Muscle of leg (tissue), 16 donors: ENCODE measurements at places on chromosomes 11 and 22. TPM values are rescaled to one million over a fixed set of nuclear protein-coding genes. Genes with fewer than 3 reads are reported as not detected.
A peak's percentile ranks its signal among the peaks of the same experiment; 100 is the strongest.

- DNase-seq: no peak
- no peak overlapping the region for H3K4me3 ChIP-seq
- H3K27ac ChIP-seq: no peak overlapping the region
- H3K4me1 ChIP-seq: no peaks in the 10 kb centered on the region
Measured at GRCh38 chr11:23755076-23755475, 741.8 kb upstream of the LUZP2 start.

DNA sequence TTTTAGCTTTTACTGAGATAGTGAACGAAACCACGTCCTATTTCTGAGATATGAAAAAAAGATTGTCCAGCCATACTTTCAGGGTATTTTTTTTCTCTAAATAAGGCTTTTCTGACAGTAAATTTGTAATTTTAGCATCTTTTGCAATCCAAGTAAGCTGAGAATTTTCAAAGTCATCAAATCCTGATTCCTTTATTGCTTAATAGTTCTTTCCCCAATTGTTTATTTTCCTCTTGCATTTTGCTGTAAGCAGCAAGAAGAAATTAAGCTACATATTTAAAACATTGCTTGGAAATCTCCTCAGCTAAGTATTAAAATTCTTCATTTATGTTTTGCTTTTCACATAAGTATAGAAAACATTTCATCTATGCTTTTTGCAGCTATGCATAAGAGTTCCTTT, 493.3 kb upstream of the CCDC179 start:
- no peak for DNase-seq
- H3K27me3 ChIP-seq: no peaks in the 10 kb centered on the region

C11orf91 gene
- total RNA-seq: not detected

MUC15 gene
- not detected for total RNA-seq

- H3K36me3 ChIP-seq: no peaks in the 10 kb centered on the region
- peak overlapping the region; percentile 14 for H3K27ac ChIP-seq
- H3K4me1 ChIP-seq: no peaks in the 10 kb centered on the region
Measured at GRCh38 chr11:102560555-102561011, 30.0 kb upstream of the MMP7 start.
